Mucosa of gallbladder (tissue), 1 donor: ENCODE measurements at places on chromosomes 16 and 17.

GRCh38 chr17:78706271-78706915, 75.7 kb downstream of the CYTH1 start:
- no peak for DNase-seq

- no peak for DNase-seq
Measured at GRCh38 chr16:58421059-58421458, 28.8 kb downstream of the GINS3 start.

DNA sequence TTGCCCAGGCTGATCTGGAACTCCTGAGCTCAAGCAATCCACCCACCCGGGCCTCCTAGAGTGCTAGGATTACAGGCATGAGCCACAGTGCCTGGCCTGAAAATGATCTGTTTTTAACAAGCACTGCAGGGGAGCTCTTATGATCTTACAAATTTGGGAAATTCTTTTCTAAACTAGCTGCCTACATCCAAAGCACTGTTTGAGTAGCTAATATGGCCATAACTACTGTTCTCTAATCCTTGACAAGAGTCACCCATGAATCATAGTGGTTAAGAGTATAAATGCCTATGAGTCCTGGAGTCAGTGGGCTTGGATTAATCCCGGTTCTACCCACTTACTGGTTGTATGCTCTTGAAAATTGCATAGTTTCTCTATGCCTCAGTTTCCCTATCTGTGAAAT, 1.4 kb upstream of the CPPED1 start:
- DNase-seq, result no peak

DNA sequence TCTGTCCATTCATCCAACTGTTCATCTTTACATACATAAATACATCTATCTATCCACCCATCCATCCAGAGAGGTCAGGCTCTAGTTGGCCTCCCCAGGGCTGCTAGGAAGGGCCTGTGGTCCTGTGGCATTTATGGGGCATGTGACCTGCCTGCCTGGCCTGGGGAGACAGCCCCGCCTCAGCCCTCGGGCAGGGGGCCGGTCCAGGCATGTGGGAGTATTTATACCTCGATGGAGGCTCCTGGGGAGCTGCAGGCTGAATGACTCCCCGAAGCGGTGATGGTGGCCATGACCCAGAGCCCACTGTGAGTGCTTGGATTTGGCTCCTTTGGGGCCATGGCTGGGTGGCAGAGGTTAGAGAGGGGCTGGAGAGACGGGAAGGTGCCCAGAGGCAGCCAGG, 7.3 kb downstream of the FOXN1 start:
- no peak for DNase-seq

DNA sequence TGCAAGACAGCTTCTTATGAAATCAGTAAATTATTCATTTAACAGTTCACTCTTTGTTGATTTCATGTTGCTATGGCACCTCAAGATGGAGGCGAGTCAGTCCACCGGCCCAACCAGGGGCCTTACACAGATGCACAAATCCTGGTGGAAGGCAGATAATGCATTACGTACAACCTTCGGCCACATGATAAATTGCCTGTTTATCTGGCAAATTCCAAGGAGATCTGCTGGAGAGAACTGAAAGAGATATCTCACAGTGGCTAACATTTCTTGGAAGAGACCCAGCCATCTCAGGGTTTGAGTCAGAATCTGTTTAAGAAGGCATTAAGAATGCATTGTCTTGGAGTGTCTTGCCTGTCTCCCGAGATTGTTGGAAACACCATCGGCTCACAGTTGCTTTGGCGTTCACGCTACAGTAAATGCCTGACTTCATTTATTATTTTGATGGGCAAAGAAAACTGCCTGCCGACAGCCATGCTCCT, 225.6 kb downstream of the MSI2 start:
- DNase-seq, result peak; percentile 38

GRCh38 chr17:70606086-70606485, 436.8 kb downstream of the KCNJ2 start:
- DNase-seq, result no peak

GRCh38 chr16:65200156-65200773, 78.4 kb upstream of the CDH11 start:
- DNase-seq, result no peak

DNA sequence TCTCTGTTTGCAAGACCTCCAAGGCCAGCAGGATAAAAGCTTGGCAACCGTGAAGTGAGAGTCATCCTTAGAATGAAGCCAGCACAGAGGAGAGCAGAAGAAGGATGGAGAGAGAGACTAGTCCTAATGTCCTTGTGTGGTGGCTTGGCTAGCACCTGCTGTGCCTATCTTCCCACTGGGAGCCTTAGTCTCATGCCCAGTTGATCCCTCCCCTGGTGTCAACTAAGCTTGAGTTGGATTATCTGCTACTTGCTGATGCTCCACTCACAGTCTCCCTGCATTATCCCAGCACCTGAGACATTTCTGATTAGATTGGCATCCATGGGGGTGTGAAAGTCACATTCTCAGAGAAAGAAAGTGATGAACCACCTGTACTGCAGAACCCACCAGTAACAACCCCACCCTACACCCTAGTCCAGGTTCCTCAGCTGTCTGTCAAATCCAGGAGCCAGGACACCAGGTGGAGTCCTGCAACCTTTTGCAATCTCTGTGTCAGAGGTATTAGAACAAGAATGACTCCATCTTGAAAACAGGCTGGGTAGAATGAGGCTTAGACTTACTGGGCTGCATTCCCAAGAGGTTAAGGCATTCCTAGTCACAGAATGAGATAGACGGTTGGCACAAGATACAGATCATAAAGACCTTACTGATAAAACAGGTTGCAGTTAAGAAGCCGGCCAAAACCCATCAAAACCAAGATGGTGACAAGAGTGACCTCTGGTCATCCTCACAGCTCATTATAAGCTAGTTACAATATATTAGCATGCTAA, 460.2 kb upstream of the C16orf82 start:
- no peak for DNase-seq

DNA sequence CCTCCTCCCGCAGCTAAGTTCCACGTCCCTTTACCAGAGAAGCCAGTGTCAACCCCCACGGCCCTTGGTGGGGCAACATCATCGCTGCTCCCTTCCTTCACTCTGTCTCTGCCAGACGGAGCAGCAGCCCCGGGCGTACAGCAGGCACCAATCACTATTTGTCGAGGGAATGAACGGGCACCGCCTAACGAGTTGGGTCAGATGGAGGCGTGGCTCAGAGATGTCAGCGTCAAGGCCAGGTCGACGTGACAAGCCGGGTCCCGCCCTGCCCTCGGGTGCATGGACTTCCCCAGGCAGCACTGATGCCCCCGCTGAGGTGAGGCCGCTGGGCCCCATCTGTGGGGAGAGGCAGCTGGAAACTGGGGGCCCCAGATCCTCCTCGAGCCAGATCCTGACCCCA, 50.0 kb downstream of the CBFA2T3 start:
- DNase-seq, result no peak

DNA sequence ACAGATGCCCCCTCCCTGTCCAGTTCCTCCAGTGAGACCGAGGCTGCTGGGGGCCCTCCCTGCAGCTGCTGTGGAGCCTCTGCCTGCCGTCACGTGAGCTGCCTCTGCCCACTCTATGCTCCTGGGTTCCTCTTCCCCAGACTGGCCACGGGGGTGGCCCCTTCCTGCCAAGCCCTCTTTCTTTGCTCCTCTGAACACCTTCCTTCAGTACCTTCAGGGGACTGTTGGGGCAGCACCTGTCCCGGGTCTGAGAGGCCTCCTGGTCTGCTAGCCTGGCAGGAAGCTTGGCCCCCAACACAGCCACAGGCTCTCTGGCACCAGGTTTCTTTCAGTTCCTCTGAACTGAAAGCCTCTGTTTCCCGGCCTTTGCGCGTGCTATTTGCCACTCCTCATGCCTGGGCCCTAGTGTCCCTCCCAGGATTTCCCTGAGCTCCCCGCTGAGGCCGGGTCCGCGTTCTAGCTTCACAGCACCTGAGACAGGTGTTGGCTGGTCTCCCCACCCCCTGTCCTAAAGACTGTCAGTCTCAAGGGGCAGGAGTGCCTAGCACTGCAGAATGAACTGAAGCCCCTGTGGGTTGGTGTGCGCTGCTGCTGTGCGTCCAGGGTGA, 6.6 kb upstream of the ATP6V0C start:
- no peak for DNase-seq

GRCh38 chr16:67748834-67749233, 29.7 kb upstream of the GFOD2 start:
- no peak for DNase-seq
